ENCODE measurements at places on chromosomes 3 and 15.

GRCh38 chr3:112871735-112872134, 25.1 kb upstream of the CD200R1L start:
- DNase-seq = no peak

DNA sequence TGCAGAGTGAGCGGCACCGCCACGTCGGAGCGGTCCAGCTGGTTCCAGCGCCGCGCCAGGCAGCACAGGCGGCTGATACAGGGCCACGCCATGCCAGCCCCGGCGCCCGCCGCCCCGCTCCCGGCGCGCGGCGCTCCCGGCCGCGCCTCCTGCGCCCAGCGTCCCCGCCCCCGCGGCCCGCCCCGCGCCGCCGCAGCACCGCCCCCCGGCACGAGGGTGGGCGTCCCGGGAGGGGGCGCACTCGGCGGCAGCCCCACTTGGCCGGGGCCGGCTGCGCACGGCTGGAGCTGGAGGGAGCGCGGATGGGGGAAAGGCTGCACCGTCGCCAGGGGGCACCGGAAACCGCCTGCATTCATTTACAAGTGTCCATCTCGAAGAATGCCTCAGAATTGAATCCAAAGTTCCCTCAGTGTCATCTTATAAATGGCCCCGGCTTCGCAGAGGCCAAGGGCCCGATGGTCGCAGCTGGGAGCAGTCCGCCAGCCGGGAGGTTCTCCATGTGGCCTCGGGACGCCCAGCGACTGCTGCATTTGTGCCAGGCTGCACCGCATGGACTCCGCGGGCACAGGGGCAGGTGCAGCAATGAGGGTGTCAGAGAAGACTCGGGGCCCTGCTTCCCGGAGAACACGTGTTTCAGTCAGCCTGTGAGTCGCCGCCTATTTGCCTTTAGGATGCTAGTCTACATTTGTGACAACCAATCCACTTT, at the start of gene MAP6D1:
Gene MAP6D1 (minus strand): TSS at position 122 of the 706 bp plus-strand sequence. CDS start 30 bp downstream, at position 92.
- peak; percentile 49 for DNase-seq

DNA sequence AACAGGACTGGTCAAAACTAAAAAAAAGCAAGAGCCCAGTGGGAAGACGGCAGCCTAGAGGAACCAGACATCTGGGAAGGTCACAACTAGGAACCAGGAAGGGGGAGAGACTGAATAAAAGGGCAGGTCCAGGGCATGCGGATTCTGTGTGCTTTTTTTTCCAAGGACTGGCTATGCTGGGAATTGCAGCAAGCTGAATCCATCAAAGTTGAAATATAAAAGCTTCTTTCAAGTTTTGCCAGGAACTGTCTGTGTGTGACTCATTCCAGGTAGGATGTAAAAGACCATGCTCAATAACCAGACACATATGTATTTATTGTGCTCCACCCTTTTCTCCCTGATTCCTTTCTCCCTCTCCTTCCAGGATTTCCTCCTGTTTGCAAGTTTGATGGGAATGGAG, 47.9 kb upstream of the CCDC80 start:
- no peak for DNase-seq

GRCh38 chr3:182683453-182683852, 109.9 kb upstream of the ATP11B start:
- DNase-seq = peak; percentile 14

DNA sequence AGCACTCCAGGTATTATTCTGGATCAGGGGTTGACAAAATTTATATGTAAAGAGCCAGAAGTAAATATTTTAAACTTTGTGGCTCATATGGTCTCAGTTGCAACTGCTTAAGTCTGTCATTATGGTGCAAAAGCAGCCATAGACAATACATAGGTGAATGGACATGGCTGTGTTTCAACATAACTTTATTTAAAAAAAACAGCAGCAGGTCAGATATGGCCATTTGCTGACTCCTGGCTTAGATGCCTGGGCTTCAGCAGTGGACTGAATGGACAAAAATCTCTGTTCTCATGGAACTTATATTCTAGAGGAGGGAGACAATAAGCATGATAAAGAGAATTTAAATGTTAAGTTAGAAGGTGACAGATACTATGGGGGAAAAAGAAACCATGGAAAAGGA, 11.7 kb upstream of the FYCO1 start:
- no peak for DNase-seq

GRCh38 chr3:196207833-196208607, 3.2 kb downstream of the ZDHHC19 start:
- no peak for DNase-seq

DNA sequence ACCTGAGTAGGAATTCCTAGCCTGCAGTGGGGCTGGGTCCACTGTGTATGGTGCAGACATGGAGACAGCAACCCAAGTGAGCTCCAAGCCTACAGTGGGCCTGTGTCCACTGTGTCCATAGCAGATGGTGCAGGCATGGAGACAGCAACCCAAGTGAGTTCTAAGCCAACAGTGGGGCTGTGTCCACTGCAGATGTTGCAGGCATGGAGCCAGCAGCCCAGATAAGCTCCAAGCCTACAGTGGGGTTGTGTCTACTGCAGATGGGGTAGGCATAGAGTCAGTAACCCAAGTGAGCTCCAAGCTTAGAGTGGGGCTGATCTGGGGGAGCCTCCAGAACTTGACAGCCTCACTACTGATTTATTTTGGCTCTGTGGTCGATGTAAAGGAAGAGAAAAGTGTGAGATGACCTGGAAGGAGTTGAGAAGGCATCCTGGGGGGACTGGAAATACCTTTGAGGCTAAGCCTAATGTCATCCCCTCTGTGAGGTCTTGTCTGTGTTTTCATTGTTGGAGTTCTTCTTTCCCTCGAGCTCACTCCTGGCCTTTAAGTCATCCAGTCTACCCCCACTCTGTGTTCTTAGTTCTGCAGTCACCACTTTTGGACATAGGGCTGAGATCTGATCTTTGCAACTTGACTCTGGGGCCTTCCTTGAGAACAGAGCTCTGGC, 22.4 kb upstream of the IL16 start:
- DNase-seq = no peak

DNA sequence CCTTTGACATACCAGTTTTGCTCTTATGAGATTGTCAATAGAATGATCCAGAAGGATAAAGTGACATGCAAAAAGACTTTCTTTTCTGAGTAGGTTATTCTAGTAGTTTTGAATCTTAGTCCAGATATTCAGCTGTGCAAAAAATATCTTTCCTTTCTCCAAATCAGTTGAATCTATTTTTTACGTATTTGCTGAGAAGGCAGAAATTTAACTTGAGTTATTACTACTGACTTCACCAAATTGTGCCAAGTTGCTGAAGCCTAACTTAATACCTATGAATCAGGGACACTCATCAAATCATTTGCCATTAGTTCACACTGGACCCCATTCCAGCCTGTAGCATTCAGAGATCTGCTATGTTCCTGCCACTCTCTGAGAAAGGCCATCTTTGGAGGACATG, 215.6 kb downstream of the EPHA6 start:
- DNase-seq = no peak

- no peak for DNase-seq
Observed at GRCh38 chr3:25130724-25131520, 297.1 kb upstream of the RARB start.

GRCh38 chr3:37037352-37037751, 44.0 kb downstream of the MLH1 start:
- DNase-seq = no peak

- DNase-seq = no peak
Observed at GRCh38 chr3:27079427-27080257, 289.5 kb downstream of the NEK10 start.

GRCh38 chr3:8443829-8444791, 57.5 kb upstream of the LMCD1 start:
- DNase-seq = peak; percentile 97

DNA sequence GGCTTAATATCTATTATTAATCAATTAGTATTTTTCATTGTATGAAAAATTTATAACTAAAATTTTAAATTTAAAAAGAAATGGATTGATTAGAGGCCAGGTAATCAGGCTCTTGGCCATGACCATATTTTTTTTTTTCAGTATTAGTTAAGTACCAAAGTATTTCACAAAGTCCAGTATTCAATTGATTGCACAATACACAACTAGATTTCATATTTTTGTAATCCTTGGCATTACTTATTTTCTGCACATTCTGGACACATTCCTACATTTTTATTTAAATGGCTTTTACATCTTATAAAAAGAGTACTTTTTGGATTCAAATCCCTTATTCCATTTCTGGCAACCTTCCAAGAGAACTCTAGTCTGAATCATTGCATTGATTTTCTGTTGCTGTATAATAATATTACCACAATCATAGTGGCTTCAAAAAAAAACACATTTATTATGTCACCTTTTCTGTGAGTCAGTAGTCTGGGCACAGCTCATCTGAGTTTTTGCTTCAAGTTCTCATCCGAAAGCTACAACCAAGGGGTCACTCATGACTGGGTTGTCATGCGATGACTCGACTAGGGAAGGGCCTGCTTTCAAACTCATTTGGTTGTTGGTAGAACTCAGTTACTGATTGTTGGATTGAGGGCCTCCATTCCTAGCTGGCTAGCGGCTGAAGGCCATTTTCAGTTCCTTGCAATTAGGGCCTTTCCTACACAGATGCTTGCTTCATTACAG, 90.7 kb downstream of the CNTN6 start:
- DNase-seq = no peak

DNA sequence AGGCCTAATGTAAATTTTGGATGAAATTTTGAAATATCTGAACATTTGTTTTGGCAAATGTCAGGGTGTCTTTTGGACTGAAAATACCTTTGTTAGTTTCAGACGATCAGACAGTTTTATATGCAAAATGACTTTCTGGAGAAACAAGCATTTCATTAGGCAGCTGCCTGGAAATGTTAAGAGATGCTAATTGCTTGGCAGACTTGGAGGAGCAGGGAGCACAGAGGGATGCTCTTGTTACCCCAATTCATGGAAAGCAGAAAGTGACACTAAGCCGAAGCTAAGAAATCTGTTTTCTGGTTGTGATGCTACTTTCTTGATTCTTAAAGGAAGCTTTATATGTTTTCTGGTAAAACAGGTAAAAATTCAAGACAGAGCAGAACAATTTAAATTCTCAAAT, 204.3 kb upstream of the GBE1 start:
- DNase-seq = no peak

Data from SW 1271 (cell line).